ENCODE measurements at places on chromosomes 16 and 17.

DNA sequence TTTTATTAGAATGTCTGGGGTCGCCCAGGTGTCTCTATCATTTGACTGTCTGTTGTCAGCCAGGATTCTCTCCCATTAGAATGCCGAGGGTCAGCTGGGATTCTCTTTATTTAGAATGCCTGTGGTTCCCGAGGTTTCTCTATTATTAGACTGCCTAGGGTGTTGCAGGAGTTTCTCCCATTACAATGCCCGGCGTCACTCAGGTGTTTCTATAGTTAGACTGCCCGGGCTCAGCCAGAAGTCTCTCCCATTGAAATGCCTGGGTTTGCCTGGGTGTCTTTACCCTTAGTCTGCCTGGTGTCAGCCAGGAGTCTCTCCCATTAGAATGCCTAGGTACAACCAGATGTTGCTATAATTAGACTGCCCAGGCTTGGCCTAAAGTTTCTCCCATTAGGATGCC is 2252.0 kb downstream of the TP53TG3F start:
- DNase-seq = no peak

DNA sequence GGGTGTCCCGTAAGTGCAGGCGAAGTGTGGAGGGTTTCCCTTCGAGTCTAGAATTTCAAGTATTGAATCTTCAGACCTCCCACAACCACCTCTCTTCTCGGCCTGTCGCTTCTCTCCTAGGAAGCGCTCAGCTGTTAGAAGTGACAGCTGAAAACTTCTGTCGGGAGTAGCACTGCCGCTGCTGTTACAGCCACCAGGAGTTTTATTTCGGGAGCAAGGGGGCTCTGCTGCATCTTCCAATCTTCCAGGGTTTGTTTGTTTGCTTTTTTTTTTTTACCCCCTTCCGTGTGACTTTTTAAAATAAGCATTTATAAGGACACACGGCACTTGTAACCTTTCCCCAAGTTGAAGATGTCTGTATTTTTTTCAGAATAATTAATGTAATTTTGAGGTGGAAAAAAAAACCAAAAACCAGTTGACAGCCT is 767 bp downstream of the RPS6KB1 start:
- no peak for DNase-seq

- no peak for DNase-seq
Measured at GRCh38 chr16:20844588-20844987, 38.3 kb downstream of the REXO5 start.

GRCh38 chr16:56202036-56202435 is 10.7 kb downstream of the GNAO1 start:
- DNase-seq = no peak

GRCh38 chr17:36899250-36900159 is 37.8 kb upstream of the LHX1 start:
- DNase-seq = no peak

GRCh38 chr17:28999206-28999605 is 6.6 kb downstream of the SEZ6 start:
- no peak for DNase-seq

- DNase-seq = no peak
Measured at GRCh38 chr17:63042256-63042812, 76.3 kb downstream of the TANC2 start.

- no peak for DNase-seq
Measured at GRCh38 chr17:77266891-77267341, 126.1 kb downstream of the SEC14L1 start.

GRCh38 chr16:4675864-4676786 is 17.2 kb upstream of the NUDT16L1 start:
- DNase-seq = no peak

- DNase-seq = no peak
Measured at GRCh38 chr17:78397681-78398101, 19.2 kb downstream of the PGS1 start.

- no peak for DNase-seq
Measured at GRCh38 chr16:56257666-56258342, 66.5 kb downstream of the GNAO1 start.

GRCh38 chr16:17724242-17724898 is 253.6 kb upstream of the XYLT1 start:
- no peak for DNase-seq

GRCh38 chr17:40291281-40291664 is 3.6 kb downstream of the CDC6 start:
- DNase-seq = no peak

DNA sequence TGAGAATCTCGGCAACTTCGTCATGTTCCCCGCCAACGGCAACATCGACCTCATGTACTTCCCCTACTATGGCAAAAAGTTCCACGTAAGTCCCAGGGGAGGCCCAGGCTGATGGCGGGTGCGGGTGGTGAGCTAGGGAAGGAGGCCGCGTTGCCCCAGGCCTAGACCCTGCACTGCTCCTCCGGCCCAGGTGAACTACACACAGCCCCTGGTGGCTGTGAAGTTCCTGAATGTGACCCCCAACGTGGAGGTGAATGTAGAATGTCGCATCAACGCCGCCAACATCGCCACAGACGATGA is 4.8 kb downstream of the ATP1B2 start:
- DNase-seq = no peak

DNA sequence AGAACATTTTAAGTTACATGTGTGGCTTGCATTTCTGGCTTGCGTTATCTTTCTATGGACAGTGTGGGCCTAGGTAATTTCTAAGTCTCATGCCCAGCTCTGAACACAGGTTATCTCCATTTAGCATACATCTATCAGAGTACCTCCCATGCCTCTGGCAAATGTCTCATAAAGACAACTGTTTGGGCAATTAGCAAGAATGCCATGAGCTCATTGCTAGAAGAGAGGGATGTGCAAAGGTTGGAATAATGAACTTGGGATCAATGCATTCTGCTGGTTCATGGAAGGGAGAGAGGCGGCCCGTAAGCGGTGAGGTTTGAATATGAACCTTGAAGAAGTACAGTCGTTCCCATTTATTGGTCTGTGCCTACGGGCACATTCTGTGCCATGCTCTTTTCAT is 14.4 kb downstream of the SYT17 start:
- no peak for DNase-seq

GRCh38 chr17:48613862-48614694 is 1.0 kb downstream of the HOXB8 start:
- no peak for DNase-seq

DNA sequence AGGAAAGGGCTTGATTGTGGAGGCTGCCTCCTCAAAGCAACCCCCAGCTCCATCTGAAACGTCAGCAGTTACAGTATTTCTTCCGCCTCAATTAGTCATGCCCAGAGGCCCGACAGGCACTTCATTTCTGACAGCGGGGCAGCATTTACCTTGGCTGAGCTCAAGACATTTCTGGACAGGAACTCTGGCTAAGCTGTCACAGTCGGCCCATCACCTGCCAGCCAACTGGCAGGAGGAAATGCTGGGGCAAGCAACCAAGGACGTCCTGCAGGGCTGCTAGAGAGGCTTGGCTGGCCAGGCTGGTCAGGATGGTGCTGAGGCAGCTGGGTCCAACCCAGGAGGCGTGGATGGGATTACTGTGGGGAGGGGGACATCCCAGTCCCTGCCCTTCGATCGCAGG is 27.8 kb downstream of the PLXDC1 start:
- no peak for DNase-seq

- DNase-seq = no peak
Measured at GRCh38 chr16:15502041-15502725, 67.8 kb downstream of the BMERB1 start.

DNA sequence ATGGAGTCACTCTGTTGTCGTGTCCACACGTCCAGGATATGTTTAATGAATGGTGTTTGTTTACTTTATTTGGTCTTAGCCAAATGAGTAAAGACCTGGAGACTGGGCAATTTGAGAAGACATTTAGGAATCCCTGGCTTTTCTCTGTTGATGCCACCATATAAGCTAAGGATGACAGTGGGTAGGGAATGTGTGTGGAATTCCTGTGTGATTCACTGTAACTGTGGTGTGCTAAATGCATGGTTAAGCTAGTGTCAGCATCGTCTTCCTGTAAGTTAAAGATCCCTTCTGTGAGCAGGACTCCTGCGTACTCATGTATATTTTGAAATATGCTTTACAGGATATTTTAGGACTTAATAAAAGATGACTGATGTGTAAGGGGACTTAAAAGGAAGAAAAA is 26.4 kb downstream of the GOSR1 start:
- DNase-seq = no peak

DNA sequence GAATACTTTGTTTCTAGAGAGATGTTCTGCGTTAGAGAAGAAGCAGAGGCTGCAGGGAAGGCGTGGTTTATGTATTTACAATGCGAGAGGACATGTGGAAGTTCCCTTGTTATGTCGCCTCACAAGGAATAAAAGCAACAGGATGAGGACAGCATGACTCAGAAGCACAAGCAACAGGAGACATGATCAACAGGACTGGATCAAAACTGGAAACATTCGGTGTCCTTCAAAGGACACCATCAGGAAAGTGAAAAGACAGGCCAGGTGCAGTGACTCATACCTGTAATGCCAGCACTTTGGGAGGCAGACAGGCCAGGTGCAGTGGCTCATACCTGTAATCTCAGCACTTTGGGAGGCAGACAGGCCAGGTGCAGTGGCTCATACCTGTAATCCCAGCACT is 52.6 kb downstream of the CCDC57 start:
- no peak for DNase-seq

GRCh38 chr17:28057731-28058246 is 15.3 kb downstream of the NLK start:
- no peak for DNase-seq

- no peak for DNase-seq
Measured at GRCh38 chr17:79840989-79841286, 1.7 kb upstream of the CBX4 start.

GRCh38 chr16:3983081-3983520 is 102.6 kb upstream of the CREBBP start:
- DNase-seq = no peak

DNA sequence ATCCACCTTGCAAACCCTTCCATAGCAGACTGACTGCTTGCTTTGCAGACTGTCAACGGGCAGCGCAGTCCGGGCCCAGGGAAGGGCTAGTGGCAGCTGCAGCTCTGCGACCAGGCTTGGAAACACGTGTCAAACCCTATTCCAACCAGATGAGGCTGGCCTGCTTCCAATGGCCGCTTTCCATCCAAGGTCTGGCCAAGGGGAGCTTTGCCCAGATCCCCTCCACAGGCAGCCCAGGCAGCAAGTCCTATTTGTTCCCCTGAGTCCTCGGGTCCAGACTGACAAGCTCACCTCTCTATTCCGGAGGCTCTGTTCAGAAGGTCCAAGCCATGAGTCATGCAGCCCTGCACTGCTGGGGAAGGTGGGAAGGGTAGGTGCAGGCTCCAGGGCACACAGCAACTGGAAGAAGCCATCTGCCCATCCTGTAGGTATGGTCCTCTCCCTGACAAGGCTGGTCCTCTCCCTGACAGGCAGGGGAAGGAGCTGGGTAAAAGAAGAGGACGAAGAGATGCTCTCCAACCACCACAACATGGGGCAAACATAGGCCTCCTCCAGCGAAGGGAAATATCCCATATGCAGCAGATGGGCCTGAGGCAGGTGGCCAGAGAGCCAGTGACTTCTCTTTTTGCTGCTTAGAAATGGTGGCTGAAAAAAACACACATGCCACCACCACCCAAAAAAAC is 22.6 kb upstream of the AXIN2 start:
- DNase-seq = no peak

- DNase-seq = no peak
Measured at GRCh38 chr17:27573971-27574525, 56.9 kb upstream of the LGALS9 start.

DNA sequence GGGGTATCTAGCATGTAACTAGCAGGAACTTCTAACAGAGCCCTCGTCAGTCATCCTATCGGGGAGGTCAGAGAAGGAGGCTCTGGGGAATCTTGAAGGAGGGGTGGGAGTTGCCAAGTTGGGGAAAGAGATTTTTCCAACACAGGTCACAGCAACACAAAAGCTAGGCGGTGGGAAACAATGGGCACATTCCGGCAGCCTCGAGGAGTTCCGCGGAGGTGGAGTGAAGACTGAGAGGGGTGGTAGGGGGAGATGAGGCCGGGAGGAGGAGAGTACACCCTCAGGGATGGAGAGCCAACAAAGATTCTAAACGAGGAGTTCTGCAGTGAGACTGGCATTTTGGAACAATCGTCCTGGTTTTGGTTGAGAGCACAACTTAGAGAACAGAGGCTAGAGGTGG is 13.5 kb upstream of the CALB2 start:
- no peak for DNase-seq

GRCh38 chr17:72422505-72423285 is 301.9 kb downstream of the SOX9 start:
- no peak for DNase-seq

DNA sequence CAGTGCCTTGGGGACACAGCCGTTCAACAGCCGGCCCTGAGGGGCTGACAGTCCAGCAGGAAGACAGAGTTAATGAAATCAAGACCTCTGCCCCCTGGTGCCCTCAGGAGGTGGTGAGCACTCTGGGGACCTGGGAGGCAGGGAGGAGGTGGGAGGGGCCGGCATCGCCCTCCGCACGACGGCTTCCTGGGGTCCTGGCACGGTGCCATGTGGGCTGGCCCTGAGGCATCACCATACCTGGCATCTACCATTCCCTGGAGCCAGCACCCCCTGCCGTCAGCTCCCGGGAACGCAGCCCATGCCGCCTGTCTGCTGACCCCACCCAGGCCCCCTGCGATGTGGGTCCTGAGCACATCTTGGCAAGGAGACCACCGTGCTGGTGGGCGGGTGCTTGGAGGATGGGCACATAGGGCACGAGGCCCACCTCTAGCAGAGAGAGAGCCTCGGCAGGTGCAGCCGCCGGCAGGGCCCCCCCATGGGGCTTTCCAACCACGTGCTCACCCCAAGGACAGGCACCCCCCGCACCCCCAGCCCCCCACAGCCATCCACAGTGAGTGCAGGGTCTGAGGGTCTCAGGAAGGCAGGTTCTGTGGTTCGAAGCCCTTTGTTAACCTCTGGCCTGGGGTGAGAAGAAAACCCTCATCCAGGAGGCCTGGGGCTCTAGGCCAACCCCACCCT is 52.5 kb downstream of the ZFPM1 start:
- DNase-seq = peak; percentile 35

- DNase-seq = no peak
Measured at GRCh38 chr17:60769327-60769726, 91.7 kb downstream of the BCAS3 start.

- DNase-seq = no peak
Measured at GRCh38 chr17:40021451-40021971, 6.3 kb downstream of the CSF3 start.

- DNase-seq = no peak
Measured at GRCh38 chr16:84647828-84648594, at the start of gene KLHL36. Gene KLHL36 (plus strand): TSS chr16:84648511. CDS start chr16:84650868, 2,357 bp downstream.

GRCh38 chr16:29747947-29748759 is 2.4 kb upstream of the C16orf54 start:
- DNase-seq = no peak

DNA sequence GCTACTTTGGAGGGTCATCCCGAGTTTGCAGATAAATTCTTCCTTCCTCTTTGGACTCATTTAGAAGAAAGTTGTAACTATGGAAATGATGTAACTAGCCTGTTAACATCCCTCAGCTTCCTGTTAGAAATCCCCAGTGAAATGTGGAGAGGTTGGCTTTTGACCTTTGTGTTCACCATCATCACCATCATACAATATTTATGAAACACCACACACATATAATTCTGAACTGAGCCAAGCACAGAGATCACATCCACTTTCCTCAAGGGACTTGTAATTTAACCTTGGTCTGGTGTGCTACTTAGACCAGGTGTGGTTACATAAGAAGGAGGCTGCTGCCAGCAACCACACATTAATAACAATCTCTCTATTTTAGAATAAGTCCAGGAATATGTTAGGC is 2.5 kb downstream of the CAPNS2 start:
- no peak for DNase-seq
